ENCODE measurements at places on chromosomes 11 and 22. TPM values are rescaled to one million over a fixed set of nuclear protein-coding genes. Genes with fewer than 3 reads are reported as not detected.

DNA sequence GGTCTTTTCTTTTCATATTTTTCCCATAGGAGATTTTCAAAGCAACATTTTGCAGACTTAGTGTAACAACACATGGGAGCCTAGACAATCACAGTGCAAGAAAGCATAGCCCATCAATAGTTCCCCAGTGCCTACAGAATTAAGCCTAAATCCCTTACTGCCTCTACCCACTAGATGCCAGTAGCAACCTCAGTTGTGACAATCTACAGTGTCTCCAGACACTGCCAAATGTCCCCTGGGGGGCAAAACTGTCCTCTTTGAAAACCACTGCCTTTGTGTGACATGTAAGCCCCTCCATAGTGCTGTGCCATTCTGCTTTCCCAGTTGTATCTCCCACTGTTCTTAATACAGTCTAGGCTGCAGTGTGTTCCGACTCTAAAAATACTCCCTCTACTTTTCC is 1329.0 kb downstream of the LRRC4C start:
- no peak for DNase-seq

HSPB2 gene
- 0.38 TPM for total RNA-seq

DNA sequence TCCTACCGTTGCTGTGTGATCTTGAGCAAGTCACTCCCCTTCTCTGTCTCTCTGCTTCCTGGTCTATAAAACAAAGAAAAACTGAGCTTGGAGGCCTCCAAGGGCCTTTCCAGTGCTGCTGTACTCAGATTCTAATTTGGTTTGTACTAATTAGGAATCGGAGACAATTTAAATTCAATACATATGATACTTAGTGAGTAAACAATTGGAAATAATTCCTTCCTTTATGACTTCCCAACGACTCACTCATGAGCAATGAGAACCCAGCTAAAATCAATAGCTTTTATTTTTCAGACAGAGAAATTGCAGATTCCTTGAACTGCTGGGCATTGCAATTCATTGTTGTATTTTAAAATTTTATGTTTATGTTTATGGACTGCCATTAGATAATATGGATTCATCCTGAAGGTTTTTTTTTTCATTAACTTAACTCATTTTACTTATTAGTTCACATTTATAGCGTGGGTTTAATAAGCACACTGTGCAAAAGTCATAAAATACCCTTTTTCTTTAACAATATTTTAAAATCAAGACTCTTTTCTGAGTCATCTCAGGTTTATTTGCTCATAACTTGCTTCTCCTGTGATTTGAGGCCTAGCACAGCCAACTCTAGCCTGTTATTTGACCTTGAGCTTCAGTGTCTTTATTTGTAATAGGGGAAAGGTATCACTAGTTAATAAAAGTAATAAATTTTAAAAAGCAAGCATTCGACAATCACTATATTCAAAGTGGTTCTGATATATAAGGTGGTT is 95.8 kb downstream of the TP53I11 start:
- DNase-seq: peak; percentile 32

- no peak for DNase-seq
These were observed 22.5 kb upstream of the PPP6R3 start for GRCh38 chr11:68437927-68438657.

DNA sequence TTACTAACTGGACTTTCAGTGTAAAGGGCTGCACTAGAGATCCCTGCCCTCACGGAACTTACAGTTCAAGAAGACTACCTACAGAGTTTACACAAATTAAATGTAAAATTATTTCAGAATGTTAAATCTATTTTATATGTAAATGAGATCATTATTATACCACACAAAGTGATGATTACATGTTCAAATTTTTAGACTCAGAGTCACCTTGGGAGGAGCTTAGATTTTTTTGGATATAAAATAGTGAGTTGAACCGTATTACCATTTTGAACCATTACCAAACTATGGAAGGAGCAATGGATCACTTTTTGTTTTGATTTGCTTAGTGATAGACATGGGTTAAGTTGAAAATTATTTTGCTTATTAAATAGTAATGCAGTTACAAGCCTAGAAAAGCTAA is 1.6 kb downstream of the IPO7 start:
- DNase-seq: peak; percentile 53

DNA sequence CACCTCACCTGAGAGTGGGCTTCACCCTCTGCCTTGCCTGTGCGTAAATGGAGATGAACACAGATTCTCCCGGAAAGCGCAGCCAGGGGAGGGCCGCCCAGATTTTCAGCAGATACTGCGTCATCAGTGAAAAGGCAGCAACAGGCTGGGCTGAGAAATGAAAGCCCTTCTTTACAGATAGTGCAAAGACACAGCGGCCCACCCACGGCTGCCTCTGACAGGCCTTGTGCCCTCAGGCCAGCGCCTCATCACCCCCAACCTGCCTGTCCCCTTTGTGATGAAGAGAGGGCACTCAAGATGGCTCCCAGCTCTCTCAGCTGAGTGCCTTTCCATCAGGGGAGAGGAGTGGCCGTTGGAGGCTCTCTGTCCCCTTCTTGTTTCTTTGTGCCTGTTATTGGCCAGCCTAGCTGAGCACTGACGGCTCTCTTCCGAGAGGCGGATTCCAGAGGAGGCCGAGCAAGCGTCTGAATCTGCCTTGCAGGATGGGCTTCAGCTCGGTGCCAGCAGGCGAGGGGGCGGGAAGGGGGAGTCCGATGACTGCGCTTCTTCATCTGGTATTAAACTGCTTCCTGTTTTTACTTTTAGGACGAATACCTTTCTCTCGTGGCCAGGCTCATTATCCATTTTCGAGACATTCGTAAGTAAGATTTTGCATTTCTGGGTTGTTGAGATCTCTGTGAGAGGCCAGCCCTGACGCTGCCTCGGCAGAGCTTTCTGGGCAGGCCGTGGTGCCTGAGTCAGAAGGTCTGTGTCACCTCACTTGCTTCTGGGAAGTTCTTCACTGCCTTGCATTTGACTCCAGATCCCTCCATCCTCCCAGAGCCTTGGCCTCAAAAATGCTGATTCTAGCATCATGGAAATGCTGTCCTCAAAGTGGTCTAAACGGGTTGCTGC is 43.7 kb downstream of the MED15 start:
- peak; percentile 97 for DNase-seq

GRCh38 chr11:114066046-114066648 is 6.6 kb downstream of the ZBTB16 start:
- DNase-seq: no peak
